ENCODE measurements at places on chromosomes 5 and 9.

- no peak for DNase-seq
Observed at GRCh38 chr5:959581-960531, 48.7 kb upstream of the NKD2 start.

DNA sequence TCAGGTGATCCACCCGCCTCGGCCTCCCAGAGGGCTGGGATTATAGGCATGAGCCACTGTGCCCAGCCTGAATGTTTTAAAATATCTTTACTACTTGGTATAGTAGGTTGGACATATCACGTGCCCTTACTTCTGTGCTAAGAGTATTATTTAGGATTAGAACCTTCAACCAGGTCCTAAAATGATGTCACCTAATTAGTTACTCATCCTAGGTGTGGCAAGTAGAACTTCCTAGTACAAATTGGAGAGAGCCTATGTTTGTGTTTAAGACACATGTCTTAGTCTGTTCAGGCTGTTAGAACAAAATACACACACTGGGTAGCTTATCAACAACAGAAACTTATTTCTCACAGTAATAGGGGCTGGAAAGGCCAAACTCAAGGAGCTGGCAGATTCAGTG is 51.5 kb downstream of the ZFAND5 start:
- no peak for DNase-seq

- no peak for DNase-seq
Observed at GRCh38 chr5:67426961-67427849, 230.6 kb upstream of the CD180 start.

GRCh38 chr9:7910426-7911020 is 110.9 kb upstream of the DMAC1 start:
- DNase-seq = no peak

DNA sequence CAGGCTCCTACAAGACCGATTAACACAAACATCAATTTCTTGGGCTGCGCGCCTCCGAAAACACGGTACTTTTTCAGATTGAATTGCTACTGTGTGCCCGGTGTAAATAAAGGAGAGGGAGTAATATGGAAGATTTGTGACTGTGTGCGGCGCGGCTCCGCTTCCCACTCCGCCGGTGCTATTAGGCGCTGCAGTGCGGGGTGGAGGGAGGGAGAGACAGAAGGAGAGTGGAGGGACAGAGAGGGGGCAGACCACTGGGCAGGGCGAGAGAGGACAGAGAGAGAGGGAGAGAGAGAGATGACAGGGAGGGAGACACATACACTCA is 24.7 kb upstream of the RNU6ATAC start:
- no peak for DNase-seq

DNA sequence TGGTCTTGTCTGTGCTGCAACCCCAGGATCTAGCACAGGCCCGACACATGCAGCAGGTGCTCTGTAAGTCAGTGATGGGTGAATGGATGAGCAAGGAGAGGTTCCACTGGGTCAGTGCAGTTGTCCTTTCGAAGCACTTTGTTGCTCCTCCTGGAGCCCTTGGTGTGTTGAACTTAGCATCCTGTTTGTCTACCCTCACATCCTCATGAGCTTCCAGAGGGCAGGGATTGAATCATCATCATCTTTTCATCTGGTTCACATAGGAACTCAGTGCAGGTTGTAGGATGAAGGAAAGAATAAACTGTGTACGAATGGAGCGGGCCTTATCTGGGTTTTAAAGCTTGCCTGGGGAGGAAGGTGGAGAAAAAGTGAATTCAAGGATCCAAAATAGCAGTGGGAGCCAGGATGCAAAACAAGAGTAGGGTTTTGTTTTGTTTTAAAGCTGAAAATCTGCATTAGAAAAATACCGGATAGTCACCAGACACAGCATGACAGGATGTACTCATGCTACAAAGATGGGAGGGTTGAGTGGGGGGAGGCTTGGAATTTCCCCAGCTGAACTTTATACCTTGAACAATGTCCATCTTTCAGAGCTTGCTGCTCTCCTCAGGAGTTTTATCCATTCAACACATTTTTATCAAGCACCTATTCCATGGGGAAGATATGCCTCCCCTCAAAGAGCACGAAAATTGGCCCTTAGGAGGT is 55.8 kb downstream of the PTTG1 start:
- no peak for DNase-seq
